Left ventricle myocardium superior (tissue), 1 donor: ENCODE measurements at places on chromosomes 1 and 21.

DNA sequence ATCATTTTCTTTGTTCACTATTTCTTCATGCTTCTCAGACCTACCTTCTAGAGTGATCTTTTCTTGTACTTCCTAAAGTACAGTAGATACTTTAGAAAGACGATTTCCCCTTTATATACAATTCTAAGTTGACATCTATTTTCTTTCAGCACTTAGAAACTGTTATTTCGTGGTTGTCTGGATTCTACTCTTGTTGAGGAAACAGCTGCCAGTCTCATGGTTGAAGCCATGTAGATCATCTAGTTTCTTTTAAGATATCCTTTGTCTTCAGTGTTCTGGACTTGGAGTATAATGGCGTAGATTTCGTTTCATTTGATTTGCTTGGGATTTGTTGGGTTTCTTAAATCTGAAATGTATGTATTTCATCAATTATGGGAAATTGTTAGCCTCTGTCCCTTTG lies 67.6 kb downstream of the PKN2 start:
- no peak for DNase-seq

DNA sequence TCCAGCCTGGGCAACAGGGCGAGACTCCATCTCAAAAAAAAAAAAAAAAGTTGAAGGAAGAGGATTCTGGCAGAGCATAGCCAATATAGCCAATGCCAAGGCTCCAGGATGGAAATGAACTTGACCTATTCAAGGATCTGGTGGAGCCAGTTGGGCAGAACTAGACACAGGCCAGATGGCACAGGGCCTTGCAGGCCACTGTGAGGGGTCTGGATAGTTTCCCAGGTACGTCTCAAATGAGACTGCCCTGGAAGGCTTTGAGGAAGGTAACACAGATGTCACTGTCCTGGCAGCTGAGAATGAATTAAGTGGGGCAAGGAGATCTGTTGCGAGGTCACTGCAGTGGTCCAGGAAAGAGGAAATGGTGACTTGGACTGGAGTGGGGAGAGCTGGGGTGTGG lies 12.0 kb upstream of the ARHGEF19 start:
- DNase-seq, result no peak

- DNase-seq, result no peak
These were observed 350.6 kb upstream of the RUNX1 start for GRCh38 chr21:35399706-35400105.

DNA sequence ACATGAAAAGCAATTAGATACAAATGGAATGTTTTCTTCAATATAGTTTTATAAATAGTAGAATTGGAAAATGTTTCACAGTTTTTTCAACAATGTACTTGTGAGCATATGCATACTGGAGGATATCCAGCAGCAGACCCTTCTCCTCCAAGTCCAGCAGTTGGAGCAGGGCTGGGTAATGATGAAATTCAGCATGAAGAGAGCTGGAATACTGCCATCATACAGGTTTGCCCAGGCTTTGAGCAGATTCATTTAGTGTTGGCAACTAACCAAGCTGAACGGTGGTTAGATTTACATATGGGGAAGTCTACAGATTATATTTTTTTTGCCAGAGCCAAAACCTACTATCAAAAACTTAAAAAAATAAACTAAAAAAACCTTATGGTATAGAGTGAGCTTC lies 38.3 kb downstream of the WDR3 start:
- DNase-seq, result no peak

GRCh38 chr1:40740997-40741736 lies 42.4 kb upstream of the KCNQ4 start:
- no peak for DNase-seq

DNA sequence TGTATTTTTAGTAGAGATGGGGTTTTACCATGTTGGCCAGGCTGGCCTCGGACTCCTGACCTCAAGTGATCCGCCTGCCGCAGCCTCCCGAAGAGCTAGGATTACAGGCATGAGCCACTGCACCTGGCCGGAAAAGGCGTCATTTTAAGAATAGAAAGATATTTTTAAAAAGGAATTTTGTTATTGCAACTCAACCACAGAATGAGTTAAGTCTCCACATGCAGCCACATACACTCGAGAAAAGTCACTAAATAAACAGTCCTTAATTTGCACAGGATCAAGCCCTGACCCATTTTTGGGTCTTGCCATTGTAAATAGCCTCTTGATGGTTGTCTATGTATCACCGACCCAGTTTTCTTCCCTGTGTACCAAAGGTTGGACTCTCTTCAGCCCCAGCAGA lies 85.5 kb downstream of the FBXO2 start:
- no peak for DNase-seq

GRCh38 chr1:229563701-229564100 lies 5.2 kb upstream of the ABCB10 start:
- no peak for DNase-seq

DNA sequence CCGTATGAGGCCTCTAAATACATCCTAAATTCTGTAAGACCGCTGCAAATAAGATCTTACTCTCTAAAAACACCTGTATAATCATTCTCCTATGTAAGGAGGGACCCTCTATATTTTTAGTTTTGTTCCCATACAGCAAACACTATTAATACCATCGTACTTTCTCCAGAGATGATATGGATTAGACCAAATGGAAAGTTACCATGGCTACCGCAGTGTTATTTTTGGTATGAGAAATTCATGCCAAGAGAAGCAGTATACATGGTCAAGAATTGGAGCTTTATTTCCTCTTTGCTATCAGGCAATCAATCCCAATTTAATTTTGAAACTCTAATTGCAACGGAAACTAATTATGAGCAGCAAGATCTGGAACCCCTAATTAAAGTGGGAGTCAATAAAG lies 70.0 kb downstream of the BCAR3 start:
- no peak for DNase-seq

- no peak for DNase-seq
These were observed 296.7 kb downstream of the KCTD3 start for GRCh38 chr1:215863796-215864195.

DNA sequence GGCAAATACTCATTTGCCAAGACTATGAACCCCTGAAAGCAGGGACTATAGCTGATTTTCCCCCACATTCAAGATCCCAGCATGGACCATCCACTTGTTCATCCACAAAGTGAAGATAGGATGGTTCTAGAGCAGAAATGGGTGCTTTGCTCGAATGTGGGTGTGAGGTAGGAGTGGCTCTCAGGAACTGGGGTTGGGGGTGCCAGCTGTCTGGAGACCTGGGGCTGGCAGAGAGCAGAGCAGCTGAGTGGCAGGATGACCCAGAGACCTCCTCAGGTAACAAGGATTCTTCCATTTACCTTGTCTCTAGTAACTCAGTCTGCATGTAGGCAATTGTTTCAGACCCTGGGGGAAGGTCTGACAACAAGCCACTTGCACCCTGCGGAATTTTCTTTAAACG lies 6.0 kb downstream of the S100A9 start:
- no peak for DNase-seq

GRCh38 chr1:66607458-66607857 lies 73.5 kb downstream of the SGIP1 start:
- DNase-seq, result no peak

DNA sequence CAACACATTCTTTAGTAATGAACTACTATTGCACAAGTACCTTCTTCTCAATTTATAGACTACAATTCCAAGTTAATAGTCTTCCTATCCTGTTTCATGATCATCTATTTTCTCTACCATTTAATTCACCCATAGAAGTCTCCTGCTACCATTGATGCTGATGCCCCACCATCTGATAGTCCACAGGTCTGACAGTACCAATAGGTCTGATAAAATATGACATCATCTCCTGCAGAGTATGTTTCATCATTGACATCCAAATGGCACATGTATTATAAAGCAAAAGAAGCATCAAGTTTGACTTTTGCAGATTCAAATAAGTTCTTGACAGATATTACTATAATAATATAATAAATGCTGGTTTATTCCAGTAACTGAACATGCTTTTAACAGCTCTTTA lies 5.5 kb downstream of the COP1 start:
- DNase-seq, result no peak

GRCh38 chr1:92907949-92908684 lies 53.1 kb downstream of the DIPK1A start:
- DNase-seq, result no peak

GRCh38 chr1:227789084-227790033 lies 26.1 kb upstream of the PRSS38 start:
- no peak for DNase-seq

DNA sequence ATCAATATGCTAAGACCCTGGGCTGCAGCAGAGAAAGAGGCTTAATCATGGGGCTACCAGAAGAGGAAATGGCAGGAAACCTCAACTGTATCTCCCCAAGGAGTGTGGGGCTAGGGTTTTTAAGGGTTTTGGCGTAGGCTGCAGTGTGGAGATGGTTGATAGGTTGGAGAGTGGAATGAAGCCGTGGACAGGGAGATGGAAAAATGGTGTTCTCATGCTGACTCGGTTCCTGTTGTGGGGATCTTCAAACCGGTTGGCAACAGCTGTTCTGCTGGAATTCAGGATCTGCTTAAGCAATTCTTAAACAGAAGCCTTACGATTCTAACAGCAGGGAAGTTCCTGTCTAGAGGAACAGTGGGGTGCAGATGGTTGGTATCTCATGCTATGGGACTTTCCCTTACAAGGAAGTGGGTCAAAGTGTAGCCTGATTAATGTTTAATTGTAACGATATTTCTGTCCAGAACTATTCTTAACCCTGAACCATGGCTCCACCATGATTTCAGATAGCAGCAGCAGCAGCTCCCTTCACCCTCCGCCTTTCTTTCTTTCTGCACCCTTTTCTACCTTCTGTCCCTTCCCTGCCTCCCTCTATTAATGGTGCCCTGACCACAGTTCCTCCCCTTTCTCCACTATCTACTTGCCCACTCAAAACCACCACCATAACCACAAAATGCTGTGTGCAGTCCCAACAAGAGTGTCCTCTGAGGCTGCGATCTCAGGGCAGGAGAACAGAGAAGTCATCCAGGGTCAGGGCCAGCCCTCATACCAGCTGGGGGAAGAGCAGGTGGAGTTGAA lies 30.8 kb downstream of the RSPH1 start:
- DNase-seq, result no peak

DNA sequence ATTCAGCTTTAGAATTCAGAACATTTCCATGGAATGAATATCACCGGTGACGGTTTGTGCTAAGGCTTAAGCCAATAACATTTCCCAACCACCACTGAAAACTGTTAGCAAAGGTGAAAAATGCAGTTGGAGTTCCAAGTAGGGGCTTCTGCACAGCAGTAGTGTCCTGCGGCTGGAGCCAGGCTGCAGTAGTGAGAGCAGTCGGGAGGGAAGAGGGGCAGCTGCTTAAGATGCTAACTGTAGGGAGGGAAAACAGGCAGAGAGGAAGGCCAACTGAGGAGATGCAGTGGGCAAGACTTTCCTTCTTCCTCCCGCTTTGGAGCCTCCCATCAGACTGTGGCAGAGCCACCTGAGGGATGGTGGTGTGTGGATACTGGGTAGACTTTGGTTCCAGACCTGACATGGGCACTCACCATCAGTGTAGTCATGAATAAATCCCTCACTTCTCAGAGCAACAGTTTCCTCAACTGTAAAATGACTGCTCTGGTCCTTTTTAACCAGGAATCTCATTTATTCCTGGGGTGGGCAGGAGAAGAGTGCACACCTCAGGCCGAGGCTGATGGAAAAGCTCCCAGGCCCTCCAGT lies 3.2 kb downstream of the F3 start:
- no peak for DNase-seq

DNA sequence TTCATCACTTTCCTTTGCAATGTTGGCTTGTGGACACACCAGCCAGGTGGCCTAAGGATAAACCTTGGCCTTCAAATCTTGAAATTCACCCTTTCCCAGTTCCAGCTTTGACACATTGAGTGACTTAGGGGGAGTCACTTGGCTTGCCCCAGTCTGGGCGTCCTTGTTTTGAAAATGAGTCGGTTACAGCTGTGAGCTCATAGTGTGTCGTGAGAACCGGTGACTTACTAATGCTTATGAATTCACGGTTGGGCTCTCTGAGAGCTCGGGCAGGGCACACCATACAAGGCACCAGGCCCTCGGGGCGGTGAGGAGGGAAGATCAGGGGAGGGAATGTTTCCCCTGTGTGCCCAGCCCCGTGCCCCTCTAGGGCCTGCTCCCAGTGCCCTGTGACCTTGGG lies 126.9 kb upstream of the TMPRSS2 start:
- DNase-seq, result no peak

DNA sequence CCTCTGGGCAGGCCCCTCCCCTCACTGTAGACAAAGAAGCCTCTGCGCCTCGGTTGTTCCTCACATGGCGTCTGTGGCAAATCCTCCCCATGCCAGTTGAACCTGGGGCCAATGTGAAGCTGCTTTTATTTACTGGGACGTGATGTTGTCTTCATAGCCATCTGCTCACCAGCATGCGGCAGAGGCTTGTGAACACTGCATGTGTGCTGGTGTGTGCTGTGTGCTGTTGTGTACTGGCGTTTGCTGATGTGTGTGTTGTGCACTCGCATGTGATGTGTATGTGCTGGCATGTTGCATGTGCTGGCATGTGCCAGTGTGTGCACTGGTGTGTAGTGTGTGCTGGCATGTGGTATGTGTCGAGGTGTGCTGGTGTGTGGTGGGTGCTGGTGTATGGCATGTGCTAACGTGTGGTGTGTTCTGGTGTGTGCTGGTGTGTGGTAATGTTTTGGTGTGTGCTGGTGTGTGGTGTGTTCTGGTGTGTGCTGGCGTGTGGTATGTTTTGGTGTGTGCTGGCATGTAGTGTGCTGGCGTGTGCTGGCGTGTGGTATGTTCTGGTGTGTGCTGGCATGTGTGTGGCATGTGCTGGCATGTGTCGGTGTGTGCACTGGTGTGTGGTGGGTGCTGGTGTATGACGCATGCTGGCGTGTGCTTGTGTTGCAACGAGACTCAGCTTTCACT lies 37.2 kb upstream of the TRAPPC10 start:
- no peak for DNase-seq
